Aorta (tissue), 5 donors: ENCODE measurements at places on chromosomes 12 and 14. TPM values are rescaled to one million over a fixed set of nuclear protein-coding genes. Genes with fewer than 3 reads are reported as not detected.

NELL2 gene
- total RNA-seq = 1.2 TPM

PTCSC3 gene
- total RNA-seq = not detected

PPM1H gene
- 9.3 TPM for total RNA-seq

MIPOL1 gene
- 20.6 TPM for total RNA-seq

GAPDH gene
- 2,021 TPM for total RNA-seq

PIP4P1 gene
- total RNA-seq = 27.6 TPM

B4GALNT3 gene
- total RNA-seq = 29.9 TPM

RNASE1 gene
- total RNA-seq = 264 TPM

TMX1 gene
- 26.9 TPM for total RNA-seq
